Stimulated activated CD4-positive, alpha-beta T cell treated with anti-CD3 and anti-CD28 coated beads, Interleukin-1b, Interleukin-23, amount 100 ng/mL, for 1 hour (primary cell): ENCODE measurements at places on chromosomes 12 and 14.

DNA sequence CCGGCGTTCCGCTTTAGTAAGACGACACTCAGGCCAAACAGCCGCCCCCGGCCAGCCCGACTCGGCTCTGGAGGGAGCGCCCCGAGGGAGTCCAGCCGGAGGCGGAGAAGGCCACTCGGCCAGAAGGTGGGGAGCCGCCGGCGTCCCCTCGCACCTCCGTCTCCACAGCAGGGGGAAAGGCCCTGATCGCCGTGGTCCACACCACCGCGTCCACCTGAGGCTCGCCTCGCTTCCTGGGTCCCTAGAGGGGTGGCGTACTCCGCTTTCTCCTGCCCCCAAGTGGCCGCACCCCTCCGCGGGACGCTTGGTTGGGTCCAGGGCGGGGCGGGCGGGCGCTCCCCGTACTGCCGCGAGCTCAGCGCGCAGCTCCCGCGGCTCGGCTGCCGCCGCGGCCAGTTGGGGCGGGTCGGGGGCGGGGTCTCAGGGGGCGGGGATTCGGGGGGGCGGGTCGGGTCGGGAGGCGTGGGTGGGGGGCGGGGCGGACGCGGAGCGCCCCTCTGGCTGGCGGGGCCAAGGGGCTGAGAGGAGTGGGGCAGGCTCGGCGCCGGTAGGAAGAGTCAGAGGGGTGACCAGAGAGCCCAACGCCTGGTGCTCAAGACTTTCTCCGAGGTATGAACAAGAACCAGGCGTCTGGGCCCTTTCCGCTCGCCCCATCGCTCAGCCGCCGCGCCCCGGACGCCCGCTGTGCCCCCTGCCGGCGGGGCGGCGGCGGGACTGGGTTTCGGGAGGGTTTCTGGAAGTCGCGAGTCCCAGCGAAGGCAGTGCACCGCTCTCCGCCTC is at the start of gene FRMD6:
Gene FRMD6 (plus strand): TSS at position 523 of the 780 bp plus-strand sequence. CDS start 37,927 bp downstream, outside the sequence.
- DNase-seq: peak; percentile 50

DNA sequence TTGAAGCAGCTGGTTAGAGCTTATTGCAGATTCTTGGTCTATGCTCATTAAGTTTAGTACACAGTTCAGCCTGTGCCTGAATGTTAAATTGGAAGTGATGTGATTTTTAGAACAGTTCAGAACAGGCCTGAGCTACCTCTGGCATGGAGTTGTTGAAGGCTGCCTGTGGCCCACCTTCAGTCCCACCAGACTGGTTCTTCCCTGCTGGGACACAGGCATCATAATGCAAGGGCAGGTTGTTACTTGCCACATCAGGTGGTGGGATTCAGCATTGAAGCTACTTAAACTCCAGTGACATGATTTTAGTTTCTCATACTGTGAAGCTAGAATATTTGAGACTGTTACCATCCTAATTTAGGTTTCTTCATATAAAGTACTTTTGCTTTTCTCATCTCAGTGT is 49.4 kb downstream of the PROX2 start:
- no peak for DNase-seq

DNA sequence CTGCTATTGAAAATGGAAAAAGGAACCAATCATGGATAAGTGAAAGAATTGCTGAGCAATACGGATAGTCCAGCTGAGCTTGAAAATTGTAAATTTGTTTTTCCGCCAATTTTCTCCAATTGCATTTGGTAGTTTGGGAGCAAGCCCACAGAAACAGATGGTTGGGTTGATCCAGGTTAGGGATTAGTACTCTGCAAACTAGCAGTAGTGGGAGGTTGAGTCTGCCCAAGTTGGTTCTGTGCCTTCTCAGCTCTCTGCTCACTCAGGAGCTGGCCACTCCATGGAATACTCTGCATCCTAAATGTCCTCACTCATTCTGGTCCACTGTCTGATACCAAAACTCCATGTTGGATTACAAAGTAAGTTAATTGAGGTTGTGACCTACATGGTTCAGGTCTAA is 361.1 kb upstream of the ATP2B1 start:
- no peak for DNase-seq

- DNase-seq: no peak
Measured at GRCh38 chr12:64181430-64182291, 40.4 kb downstream of the KICS2 start.

- no peak for DNase-seq
Measured at GRCh38 chr14:84493779-84494178, 1036.2 kb upstream of the FLRT2 start.

GRCh38 chr14:58107947-58108552 is 44.0 kb downstream of the ARMH4 start:
- DNase-seq: no peak

- DNase-seq: no peak
Measured at GRCh38 chr12:46549527-46550265, 177.1 kb upstream of the SLC38A2 start.

DNA sequence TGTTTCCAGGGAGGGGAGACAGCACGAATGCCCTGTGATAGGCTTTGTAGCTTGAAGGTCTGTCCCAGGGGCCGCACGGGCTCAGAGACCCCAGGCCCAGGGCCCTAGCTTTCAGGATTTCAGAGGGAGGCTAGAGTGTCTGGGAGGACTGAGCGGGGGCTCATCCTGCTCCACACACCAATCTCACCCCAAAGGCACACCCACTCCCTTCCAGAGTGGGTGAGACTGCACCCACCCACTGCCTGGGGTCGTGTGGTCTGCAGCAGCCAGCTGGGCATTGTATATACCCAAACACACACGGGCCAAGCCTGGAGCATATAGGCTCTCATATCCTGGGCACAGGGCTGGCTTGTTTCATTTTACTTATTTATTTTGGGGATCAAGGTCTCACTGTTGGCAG is 5.8 kb upstream of the SLC25A47 start:
- no peak for DNase-seq

DNA sequence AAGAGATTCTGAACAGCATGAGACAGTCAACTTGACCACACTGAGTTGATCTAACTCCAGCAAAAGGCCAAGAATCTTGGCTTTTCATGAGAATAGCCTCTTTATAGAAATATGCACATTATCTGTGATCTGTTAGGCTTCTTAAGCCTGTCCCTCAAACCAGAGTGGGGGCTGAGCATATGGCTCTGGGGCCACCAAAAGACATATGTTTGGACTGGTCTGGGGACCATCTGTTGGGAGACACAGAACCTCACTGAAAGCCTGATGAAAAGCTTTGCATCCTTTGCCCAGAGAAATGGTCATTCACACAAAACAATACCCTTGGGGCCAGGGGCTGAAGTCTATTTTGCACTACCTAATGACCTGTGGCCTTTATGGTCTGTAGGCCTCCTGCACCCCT is 165.3 kb upstream of the PRMT8 start:
- DNase-seq: no peak

GRCh38 chr12:105831372-105831771 is 307.4 kb downstream of the NUAK1 start:
- no peak for DNase-seq

DNA sequence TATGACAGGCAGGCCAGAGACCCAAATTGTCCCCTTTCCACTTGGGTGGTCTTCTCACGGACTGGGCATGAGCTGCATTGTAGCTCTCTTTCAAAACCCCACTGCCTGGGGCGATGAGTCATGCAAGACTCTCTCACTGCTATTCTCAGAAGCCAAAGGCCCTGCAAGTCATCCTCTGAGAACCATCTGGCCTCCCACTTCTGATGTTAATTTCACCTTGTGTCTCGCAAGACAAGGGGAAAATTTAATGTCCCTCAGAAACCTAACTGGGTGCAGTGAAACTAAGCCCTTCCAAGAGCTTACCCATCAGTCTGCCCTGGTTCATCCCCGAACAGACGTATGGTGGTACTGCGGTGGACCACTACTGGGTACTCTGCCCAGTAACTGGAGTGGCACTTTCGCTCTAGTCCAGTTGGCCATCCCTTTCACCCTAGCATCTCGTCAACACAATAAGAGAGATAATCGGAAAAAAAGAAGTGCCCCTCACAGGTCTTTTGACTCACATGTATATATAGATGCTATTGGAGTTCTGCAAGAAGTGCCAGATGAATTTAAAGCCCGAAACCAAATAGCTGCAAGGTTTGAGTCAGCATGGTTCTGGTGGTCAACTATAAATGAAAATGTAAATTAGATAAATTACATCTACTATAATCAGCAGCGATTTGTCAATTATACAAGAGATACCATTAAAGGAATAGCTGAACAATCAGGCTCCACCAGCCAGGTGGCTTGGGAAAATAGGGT is 31.3 kb upstream of the LALBA start:
- no peak for DNase-seq

- no peak for DNase-seq
Measured at GRCh38 chr12:130286041-130286440, 51.6 kb upstream of the PIWIL1 start.

DNA sequence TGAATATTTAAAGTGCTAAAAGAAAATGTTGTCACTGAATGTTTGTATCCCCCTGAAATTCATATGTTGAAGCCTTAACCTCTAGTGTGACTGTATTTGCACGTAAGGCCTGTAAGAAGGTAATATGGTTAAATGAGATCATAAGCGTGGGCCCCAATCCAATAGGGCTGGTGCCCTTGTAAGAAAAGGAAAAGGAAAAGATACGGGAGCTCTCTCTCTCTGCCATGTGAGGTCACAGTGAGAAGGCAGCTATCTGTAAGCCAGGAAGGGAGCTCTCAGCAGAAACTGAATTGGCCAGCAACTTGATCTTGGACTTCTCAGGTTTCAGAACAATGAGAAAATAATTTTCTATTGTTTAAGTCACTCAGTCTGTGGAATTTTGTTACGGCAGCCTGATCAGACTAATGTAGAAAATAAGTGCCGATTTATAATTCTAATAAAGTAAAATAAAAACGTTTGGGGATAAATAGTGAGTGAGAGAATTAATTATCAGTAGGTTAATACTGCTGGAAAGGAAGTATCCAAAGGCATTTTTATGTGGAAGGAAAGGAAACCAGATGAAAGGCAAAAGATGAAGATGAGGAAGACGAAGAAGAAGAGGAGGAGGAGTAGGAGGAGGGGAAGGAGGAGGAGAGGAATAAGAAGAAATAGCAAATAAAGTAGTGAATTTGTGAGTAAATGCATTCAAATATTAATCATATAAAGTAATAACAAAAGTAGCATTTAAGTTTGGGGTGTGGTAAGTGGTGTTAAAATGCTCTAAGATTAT is 188.5 kb upstream of the KRR1 start:
- no peak for DNase-seq

DNA sequence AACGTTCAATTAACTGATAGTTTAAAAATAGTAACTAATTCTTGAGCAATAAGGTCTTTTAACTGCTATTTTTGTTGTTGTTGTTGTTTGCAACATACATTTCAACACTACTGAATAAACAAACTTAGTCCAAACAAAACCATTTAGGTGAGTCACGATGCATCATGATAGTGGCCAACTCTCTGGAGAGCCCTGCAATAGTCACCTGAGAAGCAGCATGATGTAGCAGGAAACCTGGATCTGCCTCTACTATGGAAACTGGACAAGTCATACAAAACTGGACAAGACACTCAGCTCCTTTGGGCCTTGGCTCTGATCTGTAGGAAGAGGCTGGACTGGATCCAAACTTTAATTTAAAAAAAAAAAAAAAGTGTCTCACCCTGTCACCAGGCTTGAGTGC is 117.3 kb downstream of the MED13L start:
- DNase-seq: no peak

GRCh38 chr14:31127690-31128089 is 79.9 kb downstream of the HECTD1 start:
- DNase-seq: no peak

- DNase-seq: no peak
Measured at GRCh38 chr12:131766382-131767107, 55.7 kb downstream of the SFSWAP start.

DNA sequence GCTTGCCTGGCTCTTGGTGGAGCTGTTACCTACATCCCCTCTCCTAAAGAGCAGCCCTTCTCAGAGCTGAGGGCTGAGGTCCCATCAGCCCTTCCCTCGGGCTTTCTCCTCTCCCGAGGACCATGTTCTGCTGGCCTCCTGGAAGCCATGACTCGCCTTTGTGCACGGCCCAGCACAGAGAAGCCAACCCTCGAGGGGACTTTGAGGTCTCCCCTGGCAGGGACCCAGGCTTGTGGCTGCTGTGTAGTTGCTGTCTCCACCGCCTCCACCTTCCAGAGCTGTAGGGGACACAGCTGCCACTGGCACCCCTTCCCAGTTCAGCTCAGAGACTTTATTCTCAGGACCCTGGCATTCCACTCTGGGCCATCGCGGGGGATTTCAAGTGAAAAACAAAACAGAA is 22.9 kb upstream of the CCND2 start:
- DNase-seq: no peak

DNA sequence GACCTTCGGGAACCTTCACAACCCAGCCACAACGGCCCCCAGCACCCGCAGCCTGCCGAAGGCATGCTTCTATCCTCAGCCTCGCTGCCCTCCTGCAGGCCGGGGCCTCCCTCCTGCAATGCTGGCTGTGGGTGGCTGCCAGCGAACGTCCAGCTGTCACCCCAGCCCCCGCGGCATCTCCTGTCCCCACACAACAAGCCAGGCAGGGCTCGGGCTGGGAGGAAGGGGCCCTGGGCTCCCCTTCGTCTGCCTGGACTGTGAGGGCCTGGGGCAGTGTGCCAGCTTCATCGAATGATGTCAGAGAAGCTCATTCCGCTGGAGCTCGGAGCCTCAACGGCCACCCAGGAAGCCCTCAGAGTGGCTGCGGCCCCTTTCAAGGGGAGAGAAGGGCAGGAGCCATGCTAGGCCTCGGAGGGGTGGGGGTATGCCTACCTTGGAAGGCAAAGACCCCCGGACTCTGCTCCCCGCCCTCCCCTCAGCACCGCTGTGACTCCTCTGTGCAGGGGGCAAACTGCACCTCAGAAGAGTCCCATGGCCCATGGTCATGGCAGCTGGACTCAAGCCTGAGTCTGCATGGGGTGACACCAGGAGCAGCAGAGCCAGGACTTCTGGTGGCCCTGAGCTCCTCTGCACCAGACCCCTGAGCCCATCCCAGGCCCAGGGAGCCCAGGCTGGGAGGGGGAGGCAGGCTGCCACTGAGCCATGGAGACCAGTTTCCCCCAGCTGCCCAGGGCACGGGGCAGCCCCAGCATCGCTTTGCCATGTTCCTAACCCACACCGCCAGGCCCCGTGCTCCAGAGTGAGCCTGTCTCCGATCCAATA is 24.7 kb upstream of the C14orf180 start:
- DNase-seq: no peak

DNA sequence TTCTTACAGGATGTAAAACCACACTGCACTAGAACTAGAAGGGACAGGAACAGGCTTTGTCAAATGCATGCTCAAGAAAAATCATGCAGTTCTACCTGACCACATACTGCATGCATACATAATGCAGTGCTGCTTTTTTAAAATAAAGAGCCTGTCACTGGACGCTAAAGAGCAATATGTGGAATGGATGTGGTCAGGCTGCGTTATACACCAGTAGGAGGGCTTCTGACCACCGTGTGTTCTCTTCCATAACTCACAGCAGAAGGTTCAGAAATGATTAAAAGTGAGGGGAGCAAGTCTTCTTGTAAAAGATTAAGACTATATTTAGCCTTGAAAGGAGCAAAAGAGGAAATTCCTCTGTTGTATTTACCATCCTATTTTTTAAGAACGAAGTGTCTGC is 392.0 kb downstream of the EMP1 start:
- DNase-seq: no peak
